ENCODE measurements at places on chromosomes 3 and 15.

DNA sequence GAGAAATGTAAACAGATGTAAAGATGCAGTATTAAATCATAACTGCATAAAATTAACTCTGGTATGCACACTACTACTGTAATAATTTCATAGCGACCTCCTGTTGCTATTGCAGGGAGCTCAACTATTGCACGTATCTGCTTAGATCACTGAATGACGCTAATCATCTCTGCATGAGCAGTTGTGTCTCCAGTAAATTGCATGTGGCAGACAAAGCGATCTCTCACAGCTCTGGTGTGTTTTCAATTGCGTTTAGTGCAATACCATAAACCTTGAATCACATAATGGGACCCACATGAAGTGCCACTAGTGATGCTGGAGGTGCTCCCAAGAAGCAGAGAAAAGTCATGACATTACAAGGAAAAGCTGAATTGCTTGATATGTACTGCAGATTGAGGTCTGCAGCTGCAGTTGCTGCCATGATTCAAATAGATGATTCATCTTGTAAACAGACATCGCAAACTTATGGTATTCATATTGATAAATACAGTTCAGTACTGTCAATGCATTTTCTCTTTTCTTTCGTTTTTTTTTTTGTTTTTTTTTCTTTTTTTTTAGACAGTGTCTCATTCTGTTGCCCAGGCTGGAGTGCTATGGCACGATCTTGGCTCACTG, 30.2 kb upstream of the LCTL start:
- DNase-seq: no peak

DNA sequence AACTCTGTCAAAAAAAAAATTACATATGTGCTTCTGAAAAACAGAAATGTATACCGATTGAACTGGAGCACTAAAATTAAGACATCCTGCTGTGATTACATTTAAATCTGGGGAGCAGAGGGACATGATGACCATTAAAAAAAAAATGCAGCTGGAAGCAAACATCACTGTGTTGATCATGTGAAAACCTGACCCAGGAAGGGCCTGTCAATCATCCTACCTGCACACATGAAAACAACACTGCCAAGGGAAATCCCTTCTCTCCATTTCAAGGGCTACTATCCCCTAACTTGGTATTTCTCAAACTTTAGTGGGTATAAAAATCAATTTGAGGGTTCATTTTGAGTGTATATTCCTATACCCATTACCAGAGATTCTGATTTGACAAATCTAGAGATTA, 719.9 kb upstream of the CBLB start:
- DNase-seq: no peak

- DNase-seq: no peak
Observed at GRCh38 chr3:52298149-52299098, 10.8 kb downstream of the GLYCTK start.

GRCh38 chr3:100042166-100042981, 71.9 kb downstream of the FILIP1L start:
- no peak for DNase-seq

DNA sequence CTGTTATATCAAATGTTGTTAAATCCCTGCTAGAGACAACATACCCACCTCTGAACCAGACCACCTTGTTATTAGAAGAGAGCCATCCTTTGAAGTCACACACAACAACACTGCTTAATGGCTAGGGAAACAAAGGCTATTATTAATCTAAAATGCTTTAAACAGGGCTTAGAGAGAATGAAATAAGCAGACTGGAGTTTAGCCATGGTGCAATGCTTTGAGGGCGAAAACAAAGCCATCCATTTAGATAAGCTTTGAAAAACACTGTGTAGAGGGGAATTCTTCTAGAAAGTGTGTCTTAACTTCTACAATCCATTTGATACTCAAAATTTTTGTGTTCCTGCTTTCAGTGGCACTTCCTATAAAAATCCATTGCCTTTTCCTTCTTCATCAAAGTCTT, 148.6 kb downstream of the IL5RA start:
- DNase-seq: no peak

GRCh38 chr3:16377196-16377595, 112.2 kb downstream of the OXNAD1 start:
- DNase-seq: no peak

GRCh38 chr15:54033869-54034458, 55.7 kb downstream of the UNC13C start:
- DNase-seq: no peak

DNA sequence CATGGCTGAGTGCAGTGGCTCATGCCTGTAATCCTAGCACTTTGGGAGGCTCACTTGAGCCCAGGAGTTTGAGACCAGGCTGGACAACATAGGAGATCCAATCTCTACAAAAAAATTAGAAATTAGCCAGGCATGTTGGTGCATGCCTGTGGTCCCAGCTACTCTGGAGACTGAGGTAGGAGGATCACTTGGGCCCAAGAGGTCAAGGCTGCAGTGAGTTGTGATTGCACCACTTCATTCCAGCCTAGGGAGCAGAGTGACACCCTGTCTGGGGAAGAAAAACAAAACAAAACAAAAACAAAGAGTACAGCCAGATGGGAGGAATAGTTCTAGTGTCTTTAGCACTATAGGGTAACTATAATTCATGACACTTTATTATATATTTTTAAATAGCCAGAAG, 26.2 kb upstream of the COMMD4 start:
- DNase-seq: no peak

GRCh38 chr3:76361010-76361409, 575.7 kb upstream of the ZNF717 start:
- DNase-seq: no peak

DNA sequence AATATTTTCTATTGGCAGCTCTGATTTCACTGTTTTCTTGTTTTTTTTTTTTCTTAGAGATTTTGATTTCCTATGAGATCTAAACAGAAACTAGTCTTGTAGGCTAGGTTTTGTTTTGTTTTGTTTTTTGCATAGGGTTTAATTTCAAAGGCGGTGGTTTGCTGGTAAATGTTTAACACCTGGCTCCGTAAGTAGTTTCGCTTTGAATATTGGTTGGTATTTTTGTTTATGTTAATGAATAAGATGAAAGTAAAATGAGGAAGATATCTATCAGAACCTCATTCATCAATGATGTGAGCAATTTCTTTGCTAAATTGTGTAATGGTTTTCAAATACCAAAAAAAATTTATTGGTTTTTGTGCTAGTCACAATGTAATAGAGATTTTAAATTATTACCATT, 39.7 kb upstream of the TM4SF1 start:
- DNase-seq: no peak

DNA sequence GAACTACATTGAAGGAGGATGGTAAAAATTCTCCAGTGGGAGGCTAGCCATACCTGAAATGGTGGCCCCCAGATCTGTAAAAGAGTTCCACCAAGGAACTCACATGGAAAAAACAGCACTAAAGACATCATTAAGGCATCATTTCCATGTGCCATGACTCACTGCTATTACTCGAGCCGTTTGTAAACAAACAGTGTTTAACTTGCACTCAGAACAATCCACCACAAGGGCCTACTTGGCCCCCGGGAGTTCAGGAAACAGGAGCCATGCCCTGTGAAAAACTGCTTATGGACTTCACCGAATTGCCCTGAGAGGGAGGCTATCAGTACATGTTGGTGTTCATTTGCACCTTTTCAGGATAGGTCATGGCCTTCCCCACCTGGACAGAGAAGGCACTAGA, 18.2 kb downstream of the CCR4 start:
- DNase-seq: no peak

DNA sequence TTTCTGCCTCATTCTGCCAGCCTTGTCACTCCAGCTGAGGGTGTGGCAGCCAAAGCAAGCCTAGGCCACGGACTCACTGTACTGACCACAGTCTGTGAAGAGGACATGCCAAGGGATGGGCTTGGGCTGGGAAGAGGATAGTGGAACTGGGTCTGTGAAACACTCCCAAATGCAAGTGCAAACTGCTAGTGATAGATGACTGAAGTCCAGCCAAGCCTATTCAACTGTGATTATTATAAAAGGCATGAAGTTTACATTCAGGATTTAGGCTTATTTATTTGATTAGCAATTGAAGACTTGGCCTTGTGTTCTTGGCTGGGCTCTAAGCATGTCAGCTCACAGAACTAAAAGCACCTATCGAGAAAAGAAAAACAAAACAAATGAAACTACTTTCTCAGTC, 84.9 kb upstream of the UBE2E1 start:
- DNase-seq: no peak

GRCh38 chr3:156637480-156638022, 36.8 kb upstream of the TIPARP start:
- DNase-seq: no peak

GRCh38 chr3:49750056-49750455, 26.3 kb upstream of the GMPPB start:
- no peak for DNase-seq

- peak; percentile 38 for DNase-seq
Observed at GRCh38 chr3:5016211-5017161, 37.2 kb downstream of the BHLHE40 start.

DNA sequence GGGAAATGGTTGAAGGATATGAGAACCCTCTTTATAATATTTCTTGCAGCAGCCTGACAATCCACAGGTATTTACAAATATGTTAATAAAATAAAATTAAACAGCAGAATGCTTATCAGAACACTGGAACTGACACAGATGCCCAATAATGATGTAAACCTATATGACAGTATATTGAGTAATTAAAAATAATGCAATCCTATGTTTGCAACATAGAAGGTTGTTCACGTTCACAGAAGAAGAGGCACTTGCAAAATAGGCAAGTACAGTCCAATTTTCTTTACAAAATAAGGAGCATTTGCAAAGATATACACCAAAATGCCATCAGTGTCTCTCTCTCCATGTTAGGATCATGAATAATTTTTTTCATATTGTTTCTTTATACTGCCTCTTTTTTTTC, 397.0 kb upstream of the WNT5A start:
- no peak for DNase-seq

- DNase-seq: no peak
Observed at GRCh38 chr3:186381424-186382216, 19.6 kb upstream of the DGKG start.

GRCh38 chr3:127753338-127753737, 69.0 kb downstream of the MGLL start:
- DNase-seq: no peak

GRCh38 chr15:60389261-60390077, 8.3 kb downstream of the ANXA2 start:
- DNase-seq: peak; percentile 39

DNA sequence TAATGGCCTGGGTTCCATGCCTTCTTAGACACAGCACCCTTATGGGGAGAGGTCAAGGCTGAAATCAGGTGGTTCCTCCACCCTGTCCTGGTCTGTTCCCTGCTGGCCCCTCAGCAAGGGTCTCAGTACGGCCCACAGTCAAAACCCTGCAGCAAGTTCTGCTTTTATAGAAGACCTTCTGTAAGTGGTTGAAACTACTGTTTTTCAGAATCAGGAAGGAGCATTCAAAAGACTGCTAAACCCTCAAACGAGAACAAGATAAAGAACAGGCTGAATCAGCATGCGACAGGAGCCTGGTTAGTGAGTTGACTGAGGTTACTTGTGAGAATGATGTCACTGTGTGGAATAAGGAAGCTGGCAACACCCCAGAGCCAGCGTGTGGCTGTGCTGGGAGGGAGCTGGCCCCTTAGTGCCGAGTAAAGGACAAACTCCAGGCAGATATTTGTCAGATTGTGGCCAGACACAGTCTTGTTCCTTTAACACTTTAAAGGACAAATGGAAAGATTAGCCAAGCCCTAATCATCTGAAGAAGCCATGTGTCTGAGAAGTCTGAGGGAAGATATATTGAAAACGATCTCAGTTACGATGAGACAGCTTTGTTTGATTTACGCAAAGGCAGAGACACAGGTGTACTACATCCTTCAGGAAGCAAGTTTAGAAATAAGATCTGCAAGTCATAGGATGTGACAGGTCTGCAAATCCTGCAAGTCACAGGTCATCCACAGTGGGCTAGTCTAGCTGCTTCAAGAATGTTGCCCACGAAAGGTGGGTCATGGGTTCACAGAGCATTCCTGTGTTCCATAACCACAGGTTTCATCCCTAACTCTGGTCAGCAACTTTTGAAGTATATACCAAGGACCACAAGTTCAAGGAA, 54.0 kb downstream of the B3GNT5 start:
- DNase-seq: peak; percentile 29

DNA sequence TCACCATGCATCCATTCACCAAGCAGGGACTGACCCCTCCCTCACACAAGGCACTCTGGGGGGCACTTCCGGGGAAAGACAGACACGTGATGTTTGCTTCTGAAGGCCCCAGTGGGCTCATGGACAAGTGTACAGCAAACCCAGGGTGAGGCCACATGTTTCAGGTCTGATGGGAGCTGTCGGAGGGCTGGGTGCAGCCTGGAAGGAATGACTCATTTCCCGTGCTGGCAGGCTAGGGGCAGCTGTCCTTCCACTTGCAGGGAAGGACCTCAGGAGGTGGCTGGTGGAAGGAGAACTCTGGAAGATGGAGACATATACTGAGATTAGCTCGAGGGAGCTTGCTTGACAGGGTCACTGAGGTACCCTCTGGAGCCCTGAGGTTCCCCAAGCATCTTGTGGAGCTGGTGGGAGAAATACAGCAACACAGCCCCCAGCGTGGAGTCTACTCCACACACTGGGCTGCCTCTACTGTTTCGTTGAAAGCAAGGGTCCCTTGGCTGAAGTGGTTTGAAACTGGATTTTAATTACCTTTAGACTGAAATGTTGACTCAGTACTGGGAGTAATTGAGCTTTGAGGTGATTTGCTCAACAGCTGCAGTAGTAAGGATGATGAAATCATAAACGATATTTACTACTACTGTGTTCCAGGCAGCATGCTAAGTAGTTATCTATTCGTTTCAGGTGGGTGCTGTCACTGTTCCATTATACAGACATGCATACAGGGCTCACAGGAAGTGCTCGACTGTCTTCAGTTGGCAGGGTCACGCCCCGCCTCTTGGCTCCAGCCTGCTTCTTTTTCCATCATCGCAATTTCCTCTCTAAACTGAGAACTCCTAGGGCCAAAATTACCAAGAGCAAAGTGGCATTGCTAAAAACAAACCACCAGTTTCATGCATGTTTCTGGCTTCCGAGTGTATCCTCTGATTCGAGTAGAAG, 230.4 kb downstream of the ADAMTS17 start:
- peak; percentile 37 for DNase-seq

DNA sequence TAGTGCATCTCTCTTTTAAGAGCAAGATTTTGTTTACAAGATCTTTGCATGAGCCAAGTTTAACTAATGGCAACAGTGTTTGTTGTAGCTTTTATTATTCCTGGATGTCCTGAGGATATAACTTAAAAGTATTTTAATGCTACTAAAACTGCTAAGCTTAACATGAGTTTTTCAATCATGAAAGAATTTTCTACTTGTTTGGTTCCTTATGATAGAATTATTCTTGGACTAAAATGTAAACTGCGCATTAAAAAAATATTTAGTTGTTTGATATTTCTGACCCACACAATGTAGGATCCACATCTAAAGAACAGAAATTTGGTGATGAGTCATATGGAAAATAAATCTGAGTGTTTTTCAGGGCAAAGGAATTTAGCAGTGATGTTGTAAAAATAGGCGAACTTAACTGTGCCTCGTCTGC, 70.8 kb downstream of the RAP2B start:
- no peak for DNase-seq

All from stimulated activated CD4-positive, alpha-beta T cell treated with anti-CD3 and anti-CD28 coated beads, Interleukin-2, amount 100 ng/mL, for 24 hours (primary cell).